ENCODE measurements at places on chromosomes 11 and 22.
A peak's percentile ranks its signal among the peaks of the same experiment; 100 is the strongest.

DNA sequence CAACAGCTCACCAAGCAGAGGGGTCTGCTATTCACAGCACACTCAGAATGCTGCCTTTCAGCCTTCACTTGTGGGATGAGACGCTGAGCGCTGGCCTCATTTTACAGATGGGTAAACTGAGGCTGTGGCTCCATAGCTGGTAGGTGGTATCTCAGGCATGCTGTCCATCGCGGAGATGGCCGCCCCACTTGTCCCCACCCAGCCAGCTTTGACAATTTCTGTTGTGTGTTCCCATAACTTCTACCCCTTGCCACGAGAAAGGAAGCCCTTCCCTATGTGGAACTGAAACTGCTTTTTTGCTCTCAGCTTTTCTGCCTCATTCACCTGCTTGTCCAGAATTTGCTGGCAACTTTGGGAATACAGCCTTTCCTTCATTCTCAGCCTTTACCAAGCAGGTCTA, 36.1 kb upstream of the NNMT start:
- no peaks in the 10 kb centered on the region for H3K4me1 ChIP-seq
- H3K27ac ChIP-seq: no peak overlapping the region
- no peak for DNase-seq
- no peaks in the 10 kb centered on the region for H3K36me3 ChIP-seq

GRCh38 chr22:21951931-21952465, 650 bp downstream of the PPM1F start:
- no peaks in the 10 kb centered on the region for H3K36me3 ChIP-seq
- no peaks in the 10 kb centered on the region for H3K4me1 ChIP-seq
- H3K27ac ChIP-seq: no peak overlapping the region
- H3K27me3 ChIP-seq: no peaks in the 10 kb centered on the region
- H3K4me3 ChIP-seq: peak overlapping the region; percentile 74

DNA sequence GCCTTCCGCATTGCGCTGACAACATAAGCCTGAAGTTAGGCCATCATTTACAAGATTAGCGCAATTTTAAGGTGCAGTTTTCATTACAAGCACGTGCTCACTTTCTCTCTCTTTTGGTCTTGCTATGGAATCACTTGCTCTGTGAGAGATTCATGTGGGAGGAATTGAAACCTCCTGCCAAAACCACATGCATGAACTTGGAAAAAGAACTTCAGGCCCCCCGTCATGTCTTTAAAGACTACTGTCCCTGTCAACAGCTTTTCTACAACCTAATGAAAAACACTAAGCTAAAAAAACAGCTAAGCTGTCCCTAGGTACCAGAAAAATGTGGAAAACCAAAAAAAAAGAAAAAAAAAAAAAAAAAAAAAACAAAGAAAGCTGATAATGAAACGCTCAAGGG, 1707.6 kb upstream of the RAG2 start:
- H3K27ac ChIP-seq: no peak overlapping the region
- H3K4me1 ChIP-seq: no peaks in the 10 kb centered on the region
- DNase-seq: no peak
- H3K27me3 ChIP-seq: no peaks in the 10 kb centered on the region
- no peak overlapping the region for H3K4me3 ChIP-seq

DNA sequence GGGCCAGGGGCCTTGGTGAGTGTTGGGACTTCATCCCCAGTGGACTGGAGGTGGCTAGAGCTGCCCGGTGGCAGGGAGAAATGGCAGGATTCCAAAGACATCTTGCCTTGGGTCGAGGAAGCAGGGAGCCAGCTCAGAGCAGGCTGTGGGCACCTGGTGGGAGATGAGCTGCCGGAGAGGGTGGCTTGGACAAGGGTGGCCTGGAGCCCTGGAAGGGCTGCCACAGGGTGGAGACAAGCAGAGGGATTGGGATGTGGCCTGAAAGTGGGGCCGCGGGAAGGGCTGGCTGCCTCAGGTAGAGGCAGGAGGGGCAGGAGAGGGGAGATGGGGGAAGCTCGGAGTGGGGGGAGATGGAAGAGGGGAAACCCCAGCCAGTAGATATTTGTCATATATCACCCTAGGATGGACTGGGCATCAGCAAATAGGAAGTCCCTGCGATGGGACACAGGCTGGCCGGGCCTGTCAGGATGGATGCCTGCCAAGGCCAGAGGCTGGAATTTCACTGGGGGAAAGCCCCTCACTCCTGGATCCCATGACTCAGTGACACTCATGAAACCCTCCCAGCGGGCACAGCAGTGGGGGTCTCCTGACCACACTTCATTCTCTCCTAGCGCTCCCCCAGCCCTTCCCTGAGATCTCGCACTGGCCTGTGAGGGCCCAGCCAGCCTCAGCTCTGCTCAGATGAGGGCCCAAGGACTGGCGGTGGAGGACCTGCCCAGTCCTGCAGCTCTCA, 72.0 kb upstream of the SHISAL1 start:
- H3K36me3 ChIP-seq: no peaks in the 10 kb centered on the region
- H3K27me3 ChIP-seq: no peaks in the 10 kb centered on the region
- no peak for DNase-seq
- H3K4me1 ChIP-seq: no peaks in the 10 kb centered on the region
- no peak overlapping the region for H3K27ac ChIP-seq

GRCh38 chr11:125110506-125110905, 920 bp downstream of the TMEM218 start:
- H3K4me1 ChIP-seq: 0 out of 2 replicates have a peak, but pooled peaks cover 2% of the 10 kb centered on the region
- H3K4me3 ChIP-seq: peak overlapping the region; percentile 73
- H3K36me3 ChIP-seq: peaks cover 7% of the 10 kb centered on the region
- H3K27me3 ChIP-seq: no peaks in the 10 kb centered on the region

GRCh38 chr11:83047515-83048225, 24.0 kb downstream of the RAB30 start:
- DNase-seq: no peak
- no peak overlapping the region for H3K4me3 ChIP-seq
- no peaks in the 10 kb centered on the region for H3K36me3 ChIP-seq
- no peak overlapping the region for H3K27ac ChIP-seq

GRCh38 chr11:13009921-13010748, 1.0 kb downstream of the RASSF10 start:
- H3K4me3 ChIP-seq: peak overlapping the region; percentile 35
- peak; percentile 84 for DNase-seq
- H3K36me3 ChIP-seq: no peaks in the 10 kb centered on the region
- H3K27me3 ChIP-seq: peaks cover 56% of the 10 kb centered on the region
- peaks cover 19% of the 10 kb centered on the region for H3K4me1 ChIP-seq
- no peak overlapping the region for H3K27ac ChIP-seq

DNA sequence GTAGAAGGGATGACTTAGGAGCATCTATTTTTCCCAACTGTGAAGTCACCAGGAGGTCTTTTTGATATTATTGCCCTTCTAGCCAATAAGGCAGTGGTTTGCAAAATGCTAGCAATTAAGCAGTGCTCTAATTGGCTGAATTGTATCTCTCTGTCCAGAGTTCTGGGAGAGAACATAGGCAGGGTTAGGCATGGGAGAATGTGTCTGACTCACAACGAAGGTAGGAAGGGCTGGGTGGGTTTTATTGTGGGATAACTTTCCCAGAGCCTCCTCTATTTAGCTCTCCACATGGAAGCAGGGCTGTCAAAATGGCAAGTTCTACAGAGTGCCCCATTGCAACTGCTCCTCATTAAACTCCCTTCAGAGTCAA, 415.9 kb upstream of the CADM1 start:
- no peaks in the 10 kb centered on the region for H3K27me3 ChIP-seq
- H3K4me1 ChIP-seq: no peaks in the 10 kb centered on the region
- no peak for DNase-seq
- no peaks in the 10 kb centered on the region for H3K36me3 ChIP-seq

DNA sequence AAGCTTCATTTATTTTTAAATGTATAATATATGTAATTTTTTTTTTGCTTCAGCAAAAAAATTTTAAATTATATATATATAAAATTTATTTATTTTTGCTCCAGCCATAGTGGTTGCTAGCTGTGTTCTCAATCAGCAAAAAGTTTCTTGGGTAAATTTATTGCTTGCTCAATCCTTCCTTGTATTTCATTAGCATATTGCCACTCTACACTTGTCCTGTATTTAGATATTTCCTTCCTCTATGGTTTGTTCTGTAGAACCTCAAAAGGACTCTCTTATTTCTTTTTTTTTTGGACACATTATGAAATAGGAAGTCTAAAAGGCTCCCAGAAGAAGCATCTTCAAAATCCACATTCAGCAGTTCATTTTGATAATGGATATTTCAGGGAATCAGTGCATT, 2.3 kb downstream of the PTPRJ start:
- DNase-seq: no peak
- H3K4me3 ChIP-seq: no peak overlapping the region
- H3K36me3 ChIP-seq: no peaks in the 10 kb centered on the region
- no peak overlapping the region for H3K27ac ChIP-seq
- 0 out of 2 replicates have a peak, but pooled peaks cover 4% of the 10 kb centered on the region for H3K27me3 ChIP-seq

GRCh38 chr11:45050111-45050510, 96.3 kb upstream of the PRDM11 start:
- no peak overlapping the region for H3K27ac ChIP-seq

DNA sequence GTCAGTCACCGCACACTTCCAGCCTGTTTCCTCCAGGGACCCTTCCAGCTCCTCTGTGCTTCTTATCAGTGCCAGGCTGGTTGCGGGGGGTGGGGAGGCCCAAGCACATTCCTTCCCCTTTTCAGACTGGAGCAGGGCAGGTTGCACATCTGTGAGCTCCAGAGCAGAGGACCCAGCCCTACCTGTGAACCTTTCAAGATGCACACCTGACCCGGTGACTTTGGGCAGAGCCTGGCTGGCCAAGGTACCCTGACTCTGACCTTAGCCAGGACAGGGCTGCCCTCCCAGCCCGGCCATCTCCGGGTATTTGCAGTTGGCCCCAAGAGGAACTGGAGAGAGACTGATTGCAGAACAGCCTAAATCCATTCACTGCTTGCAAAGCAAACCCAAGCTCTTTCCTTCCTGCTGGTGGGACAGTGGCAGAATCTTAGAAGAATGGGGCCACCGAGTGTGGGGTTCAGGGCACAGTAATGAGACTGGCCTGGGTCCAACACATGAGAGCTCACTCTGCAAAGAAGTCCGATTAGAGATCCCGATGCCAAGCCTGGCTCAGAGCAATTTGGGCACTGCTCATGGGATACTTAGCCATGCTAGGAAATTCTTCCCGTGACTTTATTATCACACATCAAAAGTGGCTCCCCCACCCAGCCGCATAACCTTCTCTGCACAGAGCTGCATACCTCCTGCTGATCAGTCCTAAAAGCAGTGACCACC, 64.7 kb upstream of the CCND1 start:
- H3K4me1 ChIP-seq: no peaks in the 10 kb centered on the region
- H3K27ac ChIP-seq: no peak overlapping the region
- no peak overlapping the region for H3K4me3 ChIP-seq
- H3K27me3 ChIP-seq: no peaks in the 10 kb centered on the region
- no peak for DNase-seq
- no peaks in the 10 kb centered on the region for H3K36me3 ChIP-seq
